AG09309 (cell line): ENCODE measurements at places on chromosomes 1 and 21.

- no peak for DNase-seq
Measured at GRCh38 chr1:116513956-116514355, 56.9 kb downstream of the CD58 start.

DNA sequence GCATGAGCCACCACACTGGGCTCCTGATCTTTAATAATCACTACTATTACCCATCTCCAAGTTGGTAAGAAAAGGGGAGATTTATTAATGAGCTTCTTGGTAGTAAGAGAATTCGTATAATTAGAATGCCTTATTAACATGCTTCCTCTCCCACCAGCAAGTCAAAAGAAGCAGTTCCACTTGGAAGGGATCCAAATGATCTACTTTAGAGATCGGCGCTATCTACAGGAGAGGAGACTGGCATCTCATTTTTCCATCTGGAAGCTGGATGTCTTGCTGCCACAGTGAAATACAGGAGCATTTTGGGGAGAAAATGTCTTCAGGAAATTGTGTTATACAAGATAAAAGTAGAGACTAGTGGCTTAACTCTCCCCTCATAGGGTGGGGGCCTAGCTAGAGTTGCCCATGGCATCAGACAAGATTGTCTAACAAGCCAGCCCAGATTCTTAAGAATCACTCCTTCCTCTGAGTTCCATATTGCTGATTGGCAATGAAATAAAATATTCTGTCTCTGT lies 33.6 kb upstream of the CAMSAP2 start:
- DNase-seq: no peak

DNA sequence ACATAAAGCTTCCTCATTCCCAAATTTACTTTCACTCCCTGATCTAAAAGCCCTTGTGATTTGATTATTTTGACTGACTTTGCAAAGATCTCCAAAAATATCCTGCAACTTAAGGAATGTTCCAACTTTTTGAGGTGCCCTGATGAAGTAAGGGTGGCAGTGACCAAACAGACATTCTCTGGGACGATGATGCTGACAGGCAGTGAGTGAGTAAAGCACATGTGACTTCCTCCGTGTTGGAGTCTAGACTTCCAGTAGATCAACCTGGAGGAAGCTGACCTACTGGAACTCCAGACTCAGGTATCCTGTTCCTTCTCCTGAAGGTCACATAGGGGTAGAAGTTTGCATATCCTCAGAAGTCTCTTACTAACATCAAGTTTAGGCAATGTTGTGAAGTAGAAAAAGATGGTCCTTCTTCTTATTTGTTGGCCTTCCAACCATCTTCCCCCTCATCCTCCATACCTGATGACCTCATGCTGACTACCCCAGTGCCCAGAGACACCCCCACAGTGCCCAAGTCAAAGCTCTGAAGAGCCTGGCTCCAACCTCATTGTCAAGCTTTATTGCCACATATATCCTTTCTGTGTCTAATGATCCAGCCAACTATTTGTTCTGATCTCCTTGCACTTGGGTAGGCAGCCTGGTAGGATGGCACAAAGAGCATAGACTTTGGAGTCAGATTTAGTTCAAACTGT lies 16.0 kb downstream of the TNFSF4 start:
- DNase-seq: no peak

DNA sequence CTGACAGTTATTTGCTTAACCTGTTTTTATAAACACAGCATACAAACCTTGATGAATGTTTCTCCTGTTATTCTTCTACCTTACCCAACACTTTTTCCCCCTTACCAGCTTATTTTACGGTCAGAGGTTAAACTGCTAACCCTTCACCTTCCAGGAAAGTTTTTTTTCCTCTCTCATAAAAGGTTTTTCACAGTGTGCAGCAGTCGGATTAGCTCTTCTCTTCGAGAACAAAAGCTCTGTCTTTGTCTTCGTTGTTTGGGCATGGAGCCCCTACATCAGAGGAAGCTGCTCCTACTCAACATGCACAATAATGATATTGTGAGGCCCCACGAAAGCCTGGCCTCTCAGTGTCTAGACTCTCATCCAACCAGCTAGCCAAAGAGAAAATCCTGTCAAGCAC lies 42.0 kb downstream of the DENND1B start:
- no peak for DNase-seq

GRCh38 chr1:14083706-14084105 lies 383.7 kb downstream of the PRDM2 start:
- DNase-seq: no peak

GRCh38 chr1:12052997-12053686 lies 10.0 kb upstream of the TNFRSF8 start:
- no peak for DNase-seq

DNA sequence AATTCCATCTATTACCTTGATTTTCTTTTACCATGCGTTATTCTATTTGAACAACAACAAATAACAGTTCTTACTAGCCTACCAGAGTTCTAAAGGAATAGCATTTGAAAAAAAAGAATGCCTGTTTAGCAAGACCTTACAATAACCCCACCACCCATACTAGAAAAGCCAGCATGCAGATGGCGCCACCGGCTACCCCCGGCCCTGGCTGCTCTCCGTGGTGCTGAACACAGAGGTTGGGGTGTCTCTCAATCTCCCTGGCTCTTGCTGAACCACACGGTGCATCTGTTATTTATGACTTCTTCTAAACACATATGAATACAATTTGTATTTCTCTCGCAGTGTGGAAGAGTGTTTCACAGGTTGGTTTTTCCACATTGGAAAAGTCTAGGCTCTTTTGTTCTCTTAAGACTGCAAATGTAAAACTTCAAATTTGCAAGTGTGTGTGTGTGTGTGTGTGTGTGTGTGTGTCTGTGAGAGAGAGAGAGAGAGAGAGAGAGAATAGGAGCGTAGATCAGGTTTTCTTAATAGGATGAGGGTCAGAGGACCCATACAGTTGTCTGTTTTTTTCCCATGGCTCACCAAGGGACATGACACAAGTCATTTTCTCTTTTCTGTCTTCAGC lies 13.6 kb downstream of the GRIK3 start:
- no peak for DNase-seq

DNA sequence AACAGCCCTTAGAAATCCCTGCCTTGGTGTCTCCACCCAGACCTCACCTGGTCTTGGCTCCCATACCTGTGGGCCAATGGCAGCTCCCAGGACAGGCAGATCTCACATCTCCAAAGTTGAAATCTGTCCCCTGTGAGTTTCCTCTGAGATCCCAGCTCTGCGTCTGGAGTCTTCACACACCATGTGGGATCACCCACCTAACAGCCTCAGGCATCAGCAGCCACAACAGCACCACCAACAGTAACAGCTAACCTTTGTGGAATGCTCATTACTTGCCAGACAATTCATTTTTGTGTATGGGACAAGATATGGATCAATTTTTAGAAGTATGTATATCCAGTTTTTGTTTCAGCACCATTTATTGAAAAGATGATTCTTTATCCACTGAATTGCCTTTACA lies 523.2 kb downstream of the MATN1 start:
- DNase-seq: no peak

DNA sequence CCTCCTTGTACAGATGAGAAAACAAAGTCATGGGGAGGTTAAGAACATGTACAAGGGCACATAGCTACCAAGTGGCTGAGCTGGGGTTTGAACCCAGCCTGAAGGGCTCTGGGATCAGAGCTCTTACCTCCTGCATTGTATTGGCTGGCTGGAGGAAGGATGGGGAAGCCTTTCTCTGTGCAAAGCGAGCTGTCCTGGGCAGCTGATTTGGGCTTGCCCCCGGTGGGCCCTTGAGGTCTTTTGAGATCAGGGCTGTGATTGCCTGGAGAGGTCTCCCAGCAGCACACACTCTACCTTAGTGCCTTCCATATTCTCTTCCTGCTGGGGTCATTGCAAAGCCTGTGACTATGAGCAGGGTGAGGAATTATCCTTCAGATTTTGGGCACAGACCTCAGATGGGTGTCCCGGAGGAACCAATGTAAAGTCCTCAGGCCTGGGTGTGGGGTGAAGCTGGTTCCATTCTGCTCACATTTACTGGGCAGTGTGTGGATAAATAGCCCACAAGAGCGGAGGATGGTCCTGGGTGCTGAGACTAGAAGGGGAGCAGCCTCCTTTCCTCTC lies 53.3 kb upstream of the EPS8L3 start:
- DNase-seq: no peak

- DNase-seq: no peak
Measured at GRCh38 chr1:27635396-27636142, 584 bp upstream of the FGR start.

GRCh38 chr1:248786156-248786555 lies 30.6 kb upstream of the LYPD8 start:
- DNase-seq: no peak
